Activated CD4-positive, alpha-beta T cell treated with anti-CD3 and anti-CD28 coated beads for 24 hours (primary cell): ENCODE measurements at places on chromosomes 3 and 15.

- DNase-seq, result no peak
Measured at GRCh38 chr3:139113231-139113992, 68.7 kb upstream of the PRR23C start.

DNA sequence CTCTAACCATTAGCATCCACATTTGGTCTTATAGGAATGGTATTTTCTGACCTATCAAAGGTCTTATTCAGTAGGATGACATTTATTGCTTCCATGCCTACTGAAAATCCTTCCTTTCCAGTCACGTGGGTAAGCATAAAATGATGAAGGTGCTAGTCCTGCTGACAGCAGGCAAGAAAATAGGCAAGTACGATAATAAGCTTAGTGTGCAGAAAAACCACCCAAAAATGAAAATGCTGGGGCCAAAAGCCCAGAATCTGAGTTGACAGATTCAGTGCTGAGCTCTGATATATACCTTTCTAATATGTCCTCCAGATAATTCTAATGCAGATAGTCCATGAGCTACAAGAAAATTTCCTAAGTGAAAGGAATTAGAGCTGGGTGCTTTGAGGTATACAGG lies 194.8 kb downstream of the WDR72 start:
- no peak for DNase-seq

DNA sequence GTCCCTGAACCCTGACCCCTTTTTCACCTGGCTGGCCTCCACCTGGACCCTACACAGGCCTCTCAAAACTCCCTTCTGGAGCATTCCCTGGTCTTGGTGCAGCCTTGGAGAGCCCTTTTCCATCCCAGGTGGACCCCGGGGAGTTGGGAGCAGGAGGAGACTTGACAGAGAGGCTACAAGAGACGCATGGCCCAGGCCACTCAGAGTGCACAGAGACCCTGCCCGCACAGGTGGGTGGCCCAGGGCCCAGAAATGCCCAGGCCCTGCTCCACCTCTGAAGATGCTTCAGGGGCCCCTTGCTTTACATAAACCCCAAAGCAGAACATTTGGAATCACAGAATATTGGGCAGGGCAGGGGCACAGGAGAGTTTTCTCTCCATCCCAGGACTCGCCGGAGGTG lies 34.4 kb downstream of the CYP11A1 start:
- no peak for DNase-seq

- DNase-seq, result no peak
Measured at GRCh38 chr15:39713846-39714245, 68.8 kb downstream of the FSIP1 start.

- no peak for DNase-seq
Measured at GRCh38 chr15:60115579-60116380, 111.7 kb downstream of the FOXB1 start.
